ENCODE measurements at places on chromosomes 3 and 15.

GRCh38 chr3:167209011-167209410 is 171.1 kb downstream of the ZBBX start:
- DNase-seq: no peak

- DNase-seq: peak; percentile 19
Observed at GRCh38 chr3:45054196-45054857, 28.2 kb downstream of the CLEC3B start.

GRCh38 chr15:65233696-65234095 is 22.4 kb upstream of the CILP start:
- no peak for DNase-seq

GRCh38 chr3:149969110-149969939 is 1.4 kb downstream of the PFN2 start:
- peak; percentile 87 for DNase-seq

GRCh38 chr15:35061161-35061824 is 23.8 kb downstream of the NANOGP8 start:
- DNase-seq: no peak

- peak; percentile 40 for DNase-seq
Observed at GRCh38 chr15:68447209-68447608, 15.2 kb upstream of the ITGA11 start.

GRCh38 chr3:107394502-107394901 is 17.3 kb downstream of the CCDC54 start:
- DNase-seq: no peak

- DNase-seq: peak; percentile 100
Observed at GRCh38 chr3:64084640-64085039, 61.3 kb upstream of the PSMD6 start.

DNA sequence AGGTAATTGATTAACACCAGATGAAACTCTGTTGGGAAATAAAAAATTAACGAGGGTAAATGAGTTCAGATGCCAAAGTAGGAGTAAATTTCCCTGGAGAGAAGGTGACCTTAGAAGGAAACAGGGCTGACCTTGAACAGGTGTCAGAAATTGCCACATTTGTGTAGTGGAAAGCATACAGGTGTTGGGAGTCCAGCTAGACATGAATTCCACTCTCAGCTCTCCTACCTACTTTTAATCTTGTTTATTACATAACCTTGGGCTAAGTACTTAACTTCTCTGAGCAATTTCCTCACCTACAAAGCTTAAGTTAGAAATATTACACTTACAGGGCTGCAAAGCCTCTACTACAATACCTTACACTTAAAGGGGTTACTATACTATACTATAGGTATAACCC is 96.0 kb downstream of the ISL2 start:
- DNase-seq: no peak

All from kidney tubule cell (primary cell).